ENCODE measurements at places on chromosomes 6 and 20. TPM values are rescaled to one million over a fixed set of nuclear protein-coding genes. Genes with fewer than 3 reads are reported as not detected.

The CYP39A1 gene
- total RNA-seq = not detected

The TRIM15 gene
- total RNA-seq = 0.79 TPM

The CRISP1 gene
- total RNA-seq = not detected

The VGLL2 gene
- not detected for total RNA-seq

The MUCL3 gene
- total RNA-seq = not detected

The ADGB gene
- not detected for total RNA-seq

The LY6G6C gene
- total RNA-seq = not detected

The TRPC4AP gene
- total RNA-seq = 49.6 TPM

The SAMD5 gene
- not detected for total RNA-seq

The GPR6 gene
- total RNA-seq = not detected

The PTCRA gene
- total RNA-seq = not detected

The FKBP5 gene
- total RNA-seq = 208 TPM

GRCh38 chr6:25012657-25013056 is 76.9 kb upstream of the RIPOR2 start:
- no peak for DNase-seq

DNA sequence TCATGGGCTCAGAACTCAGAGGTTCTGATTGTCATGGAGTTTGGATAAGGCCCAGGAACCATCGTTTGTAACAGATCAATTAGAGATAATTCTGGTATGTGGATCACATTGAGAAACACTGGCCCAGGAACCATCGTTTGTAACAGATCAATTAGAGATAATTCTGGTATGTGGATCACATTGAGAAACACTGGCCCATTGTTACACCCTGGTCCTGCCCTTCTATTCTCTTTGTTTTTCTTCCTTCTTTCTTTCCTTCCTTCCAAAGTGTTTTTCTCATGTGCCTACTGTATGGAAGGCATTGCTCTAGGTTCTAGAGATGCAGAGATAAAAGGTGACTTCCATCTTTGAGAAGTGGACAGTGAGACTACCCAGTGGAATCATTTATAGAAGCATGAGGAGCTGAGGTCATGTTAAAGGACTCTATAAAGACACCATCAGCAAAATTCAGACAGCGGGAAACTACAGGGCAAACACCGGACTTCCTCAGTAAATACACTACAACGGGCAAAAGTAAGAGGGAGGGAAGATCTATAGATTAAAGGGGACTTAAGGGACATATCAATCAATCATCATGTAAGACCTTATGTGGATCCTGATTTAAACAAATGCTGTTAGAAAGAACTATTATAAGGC is 153.8 kb downstream of the UNC5CL start:
- no peak for DNase-seq

DNA sequence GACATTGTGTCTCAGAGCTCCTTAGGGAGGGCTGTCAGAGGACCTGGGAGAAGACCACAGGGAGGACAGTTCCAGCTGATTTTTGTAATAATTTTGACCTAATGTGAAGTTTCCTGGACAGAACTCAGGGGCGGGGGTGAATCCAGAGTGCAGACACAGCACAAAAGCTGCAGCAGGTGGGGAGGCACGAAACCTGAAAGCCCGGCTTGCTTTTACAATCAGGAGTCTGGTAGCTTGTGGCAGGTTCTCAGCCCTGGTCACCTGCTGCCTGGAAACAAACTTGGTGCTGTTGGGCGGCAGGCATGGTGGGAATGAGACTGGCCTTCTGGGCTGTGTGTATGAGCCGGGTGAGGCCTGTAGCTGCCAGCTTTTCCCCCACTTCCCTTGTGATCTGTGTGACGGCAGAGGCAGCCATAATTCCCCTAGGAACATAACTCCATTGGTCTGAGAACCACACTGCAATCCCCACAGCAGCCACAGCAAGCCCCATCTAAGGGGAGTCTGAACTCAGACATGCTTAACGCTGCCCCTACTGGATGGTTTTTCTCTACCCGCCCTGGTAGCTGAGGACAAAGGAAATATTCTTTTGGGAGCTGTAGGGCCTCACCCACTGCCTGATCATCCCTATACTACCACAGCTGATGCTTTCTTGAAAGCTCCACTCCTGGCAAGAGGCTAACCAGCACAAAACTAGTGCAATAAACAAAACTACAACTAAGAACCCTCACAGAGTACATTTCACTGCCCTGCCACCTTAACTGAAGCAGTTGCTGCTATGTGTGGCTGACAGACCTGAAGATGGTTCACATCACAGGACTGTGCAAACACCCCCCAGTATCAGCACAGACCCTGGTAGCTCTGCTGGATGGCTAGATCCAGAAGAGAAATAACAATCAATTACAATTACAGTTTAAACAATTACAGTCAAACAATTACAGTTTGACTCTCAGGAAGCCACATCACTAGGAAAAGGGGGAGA is 1055.1 kb upstream of the GJE1 start:
- peak; percentile 19 for DNase-seq

GRCh38 chr20:44021900-44022299 is 107.2 kb downstream of the TOX2 start:
- DNase-seq = no peak

- DNase-seq = no peak
Observed at GRCh38 chr20:13249118-13249797, 28.2 kb downstream of the ISM1 start.

- DNase-seq = no peak
Observed at GRCh38 chr20:1130847-1131246, 12.4 kb downstream of the PSMF1 start.

- no peak for DNase-seq
Observed at GRCh38 chr6:35602133-35602946, 86.4 kb downstream of the FKBP5 start.

DNA sequence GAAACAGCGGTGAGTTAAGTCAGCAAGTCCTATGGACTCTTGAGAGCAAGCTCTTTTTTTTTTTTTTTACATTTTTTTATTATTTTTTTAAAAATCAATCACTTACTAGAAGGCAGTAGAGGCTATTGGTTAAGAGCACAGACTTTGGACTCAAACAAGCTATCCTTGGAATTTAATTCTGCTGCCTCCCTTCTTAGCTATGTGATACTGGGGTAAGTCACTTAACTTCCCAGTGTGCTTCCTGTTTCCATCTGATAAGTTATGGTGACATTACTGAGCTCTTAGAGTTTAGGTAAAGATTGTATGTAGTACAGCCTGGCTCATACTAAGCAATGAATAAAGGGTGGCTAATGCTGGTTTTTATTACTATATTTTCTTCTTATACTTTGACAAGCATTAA is 770.5 kb upstream of the FLRT3 start:
- no peak for DNase-seq

- DNase-seq = no peak
Observed at GRCh38 chr6:73152556-73152955, 72.7 kb downstream of the KHDC1L start.

DNA sequence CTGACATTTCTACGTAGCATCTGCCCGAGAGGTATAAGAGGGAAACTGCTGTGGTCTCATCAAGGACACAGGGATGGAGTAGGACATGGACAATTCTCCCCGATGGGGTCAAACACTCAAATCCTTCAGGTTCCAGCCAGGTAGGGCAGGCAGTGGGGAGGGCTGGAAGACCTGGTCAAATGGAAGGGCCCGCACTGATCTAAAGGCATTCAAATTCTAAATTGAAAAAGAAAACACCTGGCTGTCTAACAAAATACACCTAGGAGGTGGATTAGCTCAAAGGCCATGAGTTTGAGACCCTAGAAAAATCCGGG is 8.2 kb downstream of the DUSP15 start:
- no peak for DNase-seq

DNA sequence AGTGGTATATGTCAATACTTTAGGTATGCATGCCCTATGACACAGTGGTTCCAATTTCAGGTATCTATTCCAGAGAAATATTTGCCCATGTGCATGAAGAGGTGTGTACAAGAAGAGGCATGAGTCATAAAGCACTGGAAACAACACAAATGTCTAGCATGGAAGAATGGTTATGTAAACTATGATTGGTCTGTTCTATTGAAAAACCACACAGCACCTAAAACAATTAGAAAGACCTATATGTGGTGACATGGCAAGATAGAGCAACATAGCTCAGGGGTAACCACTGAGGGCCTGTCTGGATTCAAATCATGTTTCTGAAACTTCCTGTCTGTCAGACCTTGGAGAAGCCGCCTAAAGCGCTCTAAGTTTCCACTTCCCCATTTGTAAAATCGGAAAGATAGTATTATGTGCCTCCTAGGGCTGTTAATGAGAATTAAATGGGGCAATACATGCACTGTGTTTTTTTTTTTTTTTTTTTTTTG is 76.0 kb upstream of the SHLD1 start:
- DNase-seq = peak; percentile 15

- DNase-seq = peak; percentile 26
Observed at GRCh38 chr20:53023732-53024520, 51.8 kb downstream of the TSHZ2 start.

DNA sequence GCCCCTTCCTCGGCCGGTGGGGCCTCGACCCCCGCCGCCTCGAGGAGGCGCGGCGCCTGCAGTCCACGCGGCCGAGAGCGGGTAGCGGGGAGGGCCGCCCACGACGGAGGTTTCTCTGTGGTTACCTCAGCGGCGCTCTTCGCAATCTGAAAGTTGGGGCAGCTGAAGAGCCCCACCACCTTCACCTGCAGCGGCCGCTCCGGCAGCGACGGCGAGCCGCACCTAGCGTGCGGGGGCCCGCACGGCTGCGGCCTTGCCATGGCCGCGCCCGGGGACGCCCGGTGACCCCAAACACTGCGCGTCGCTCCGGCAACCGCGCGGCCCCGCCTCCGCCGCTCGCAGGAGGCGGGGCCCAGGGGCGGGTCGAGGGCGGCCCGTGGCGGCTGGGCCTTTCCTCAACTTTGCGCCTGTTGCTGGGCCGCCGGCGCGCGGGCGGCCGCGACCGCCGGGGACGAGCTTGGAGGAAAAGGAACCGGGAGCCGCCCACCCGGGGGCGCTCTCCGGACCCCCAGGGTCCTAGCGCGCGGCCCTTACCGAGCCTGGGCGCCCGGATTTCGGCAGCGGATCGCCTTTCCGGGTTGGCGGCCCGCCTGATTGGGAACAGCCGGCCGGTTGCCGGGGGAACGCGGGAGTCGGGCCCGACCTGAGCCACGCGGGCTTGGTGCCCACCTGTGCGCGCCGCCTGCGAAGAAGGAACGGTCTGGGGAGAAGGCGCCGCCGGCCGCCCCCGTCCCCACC is at the start of the genes PPIL6 and SMPD2:
PPIL6 (minus strand) TSS at position 298 of the 738 bp plus-strand sequence; CDS start at position 260, 38 bp downstream.
SMPD2 (plus strand) TSS at position 394 of the 738 bp plus-strand sequence. CDS start 398 bp downstream, outside the sequence.
- DNase-seq = peak; percentile 76

DNA sequence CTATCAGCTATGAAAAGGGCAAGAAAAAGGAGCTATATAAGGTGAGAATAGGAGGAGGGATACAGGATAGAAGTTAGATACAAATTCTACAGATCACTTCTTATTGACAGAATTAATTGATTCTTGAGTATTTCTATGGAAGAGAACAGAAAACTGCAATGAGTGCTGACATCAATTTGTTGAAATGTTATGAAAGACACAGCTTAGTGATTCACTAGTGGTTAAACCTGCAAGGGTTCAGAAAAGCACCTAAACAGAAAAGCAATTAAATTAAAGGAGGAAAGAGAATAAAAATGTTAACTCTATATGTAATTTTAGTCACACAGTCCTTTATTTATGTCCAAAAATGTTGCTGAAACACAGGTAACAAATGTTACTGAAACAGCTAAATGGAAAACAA is 254.4 kb upstream of the RUNX2 start:
- no peak for DNase-seq

DNA sequence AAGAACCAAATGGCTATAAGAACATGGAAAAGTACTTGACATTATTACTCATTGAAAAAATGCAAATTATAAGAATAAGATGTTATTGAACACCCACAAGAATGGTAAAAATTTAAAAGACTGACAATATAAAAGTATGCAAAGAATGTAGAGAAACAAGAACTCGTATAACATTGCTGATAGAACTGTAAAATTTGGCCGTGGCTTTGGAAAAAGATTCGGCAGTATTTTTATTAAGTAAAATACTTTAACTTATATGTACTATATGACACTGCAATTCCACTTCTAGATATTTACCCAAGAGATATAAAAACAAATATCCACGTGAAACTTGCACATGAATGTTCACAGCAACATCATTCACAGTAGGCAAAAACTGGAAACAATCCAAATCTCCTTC is 239.2 kb downstream of the TPBG start:
- DNase-seq = no peak

DNA sequence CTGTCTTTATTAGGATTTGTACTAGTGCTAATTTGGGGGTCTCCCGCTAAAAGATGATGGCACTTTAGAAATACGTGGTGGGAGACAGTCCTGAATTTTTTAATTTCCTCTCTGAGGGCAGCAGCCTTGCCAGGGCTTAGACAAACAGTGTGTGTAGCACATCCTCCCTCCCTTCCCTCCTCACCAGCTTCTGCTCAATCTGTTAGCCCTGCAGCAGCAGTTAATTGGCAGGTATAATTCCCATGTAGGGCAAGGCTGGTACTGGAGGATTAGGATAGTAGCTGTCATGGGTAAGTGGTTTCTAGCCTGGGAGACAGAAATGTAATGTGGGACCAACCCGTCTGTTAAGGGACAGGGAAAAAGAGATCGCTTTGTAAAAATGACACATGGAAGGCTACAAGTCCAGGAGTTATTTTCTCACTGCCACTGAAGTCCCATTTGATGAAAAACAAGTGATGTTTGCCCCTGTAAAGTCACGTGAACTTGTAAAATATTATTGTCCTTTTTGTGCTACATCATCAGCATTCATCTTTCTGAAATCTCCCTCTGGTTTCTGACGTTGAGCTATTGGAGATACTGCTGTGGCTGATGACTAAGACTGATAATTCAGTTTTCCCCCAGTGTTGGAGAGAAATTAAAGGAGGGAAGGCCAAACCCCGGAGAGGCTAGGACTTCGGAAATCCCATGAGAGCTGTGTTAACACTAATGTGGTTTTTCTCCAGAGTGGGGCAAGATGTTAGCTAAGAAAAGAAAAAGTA is 40.6 kb downstream of the CTNNBL1 start:
- no peak for DNase-seq

Measured in activated naive CD4-positive, alpha-beta T cell treated with anti-CD3 and anti-CD28 coated beads for 36 hours (primary cell).